ENCODE measurements at places on chromosomes 4 and X. TPM values are rescaled to one million over a fixed set of nuclear protein-coding genes. Genes with fewer than 3 reads are reported as not detected.

Gene EDA2R
- total RNA-seq, result 0.60 TPM

Gene ERAS
- total RNA-seq, result not detected

Gene ASB12
- total RNA-seq, result not detected

DNA sequence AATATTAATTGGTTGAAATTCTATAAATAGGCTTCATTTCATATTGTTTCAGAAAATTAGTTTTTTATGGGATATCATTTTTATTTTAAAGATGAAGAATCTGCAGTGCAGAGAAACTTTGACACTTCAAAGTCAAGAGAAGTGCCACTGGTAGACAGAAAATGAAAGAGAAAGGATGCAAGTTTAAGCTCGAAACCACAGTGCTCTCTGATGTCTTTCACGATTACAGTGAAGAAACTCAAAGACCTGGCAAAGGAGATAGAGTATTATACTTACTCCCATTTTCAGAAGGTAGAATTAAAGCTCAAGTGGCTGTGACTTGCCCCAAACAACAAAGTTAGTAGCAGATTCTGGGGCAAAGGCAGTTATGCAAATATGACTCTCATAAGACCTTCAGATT is 745.4 kb downstream of the TECRL start:
- H3K27ac ChIP-seq, result no peak overlapping the region
- no peaks in the 10 kb centered on the region for H3K4me1 ChIP-seq
- H3K27me3 ChIP-seq, result no peaks in the 10 kb centered on the region
- no peak for DNase-seq

GRCh38 chrX:44822601-44823000 is 21.2 kb upstream of the DUSP21 start:
- no peaks in the 10 kb centered on the region for H3K27me3 ChIP-seq
- H3K4me1 ChIP-seq, result no peaks in the 10 kb centered on the region
- DNase-seq, result no peak
- H3K36me3 ChIP-seq, result no peaks in the 10 kb centered on the region
